CD4-positive, alpha-beta T cell treated with Interleukin-17A for 4 hours (primary cell): ENCODE measurements at places on chromosomes 3 and 15.

GRCh38 chr3:140223631-140224030 is 288.6 kb downstream of the CLSTN2 start:
- DNase-seq = no peak

DNA sequence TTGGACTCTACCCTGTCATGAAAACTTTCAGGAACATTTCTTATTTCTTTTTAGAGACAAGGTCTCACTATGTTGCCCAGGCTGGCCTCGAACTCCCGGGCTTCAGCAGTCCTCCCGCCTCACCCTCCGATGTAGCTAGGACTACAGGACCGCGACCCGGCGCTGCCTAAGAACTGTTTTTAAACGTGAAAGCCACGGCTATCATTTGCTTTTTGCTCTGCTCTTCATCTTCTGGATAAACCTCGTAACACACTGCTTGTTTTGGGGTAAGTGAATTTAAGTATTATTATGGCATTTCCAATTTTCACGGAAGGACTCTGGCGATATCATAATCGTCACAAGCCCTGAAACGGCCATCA is 14.3 kb upstream of the CCNL1 start:
- peak; percentile 27 for DNase-seq

- no peak for DNase-seq
Observed at GRCh38 chr3:84547971-84548970, 410.5 kb upstream of the CADM2 start.

DNA sequence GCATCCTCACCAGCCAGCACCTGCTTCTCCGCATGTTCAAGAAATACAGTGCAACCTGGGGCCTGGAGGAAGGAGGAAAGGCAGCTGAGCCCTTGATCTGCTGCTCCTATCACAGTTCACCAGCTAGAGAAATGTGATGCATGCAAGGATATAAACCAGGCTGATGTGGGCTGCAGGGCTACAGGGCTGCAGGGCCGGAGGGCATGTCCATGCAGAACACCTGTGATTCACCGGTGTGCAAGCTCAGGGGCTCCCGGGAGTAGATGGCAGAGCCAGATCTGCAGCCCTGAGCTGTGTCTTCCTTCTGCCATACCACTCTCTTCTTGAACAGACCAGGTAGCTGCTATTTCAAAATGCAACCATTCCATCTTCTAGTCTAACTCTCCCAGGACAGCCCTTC is 84.9 kb downstream of the HMG20A start:
- DNase-seq = no peak

GRCh38 chr3:41241161-41241560 is 41.9 kb downstream of the CTNNB1 start:
- no peak for DNase-seq

DNA sequence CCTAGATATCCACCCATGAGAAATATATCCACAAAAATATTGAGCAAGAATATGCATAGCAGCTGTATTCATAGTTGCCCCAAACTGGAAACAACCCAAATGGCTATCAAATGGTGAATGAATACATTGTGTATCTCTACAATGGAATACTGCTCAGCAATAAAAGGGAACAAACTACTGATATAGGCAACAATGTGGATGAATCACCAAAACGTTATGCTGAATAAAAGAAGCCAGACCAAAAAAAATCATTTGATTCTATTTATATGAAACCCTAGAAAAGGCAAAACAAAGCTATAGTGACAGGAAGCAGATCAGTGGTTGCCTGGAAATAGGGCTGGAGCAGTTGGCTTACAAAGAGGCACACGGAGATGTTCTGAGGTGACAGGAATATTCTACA is 15.5 kb upstream of the CMTM7 start:
- no peak for DNase-seq

- no peak for DNase-seq
Observed at GRCh38 chr3:152211655-152212054, 57.1 kb upstream of the MBNL1 start.

- DNase-seq = no peak
Observed at GRCh38 chr3:97293596-97294131, 470.9 kb upstream of the ARL6 start.

GRCh38 chr3:153372326-153372725 is 210.3 kb downstream of the RAP2B start:
- no peak for DNase-seq

DNA sequence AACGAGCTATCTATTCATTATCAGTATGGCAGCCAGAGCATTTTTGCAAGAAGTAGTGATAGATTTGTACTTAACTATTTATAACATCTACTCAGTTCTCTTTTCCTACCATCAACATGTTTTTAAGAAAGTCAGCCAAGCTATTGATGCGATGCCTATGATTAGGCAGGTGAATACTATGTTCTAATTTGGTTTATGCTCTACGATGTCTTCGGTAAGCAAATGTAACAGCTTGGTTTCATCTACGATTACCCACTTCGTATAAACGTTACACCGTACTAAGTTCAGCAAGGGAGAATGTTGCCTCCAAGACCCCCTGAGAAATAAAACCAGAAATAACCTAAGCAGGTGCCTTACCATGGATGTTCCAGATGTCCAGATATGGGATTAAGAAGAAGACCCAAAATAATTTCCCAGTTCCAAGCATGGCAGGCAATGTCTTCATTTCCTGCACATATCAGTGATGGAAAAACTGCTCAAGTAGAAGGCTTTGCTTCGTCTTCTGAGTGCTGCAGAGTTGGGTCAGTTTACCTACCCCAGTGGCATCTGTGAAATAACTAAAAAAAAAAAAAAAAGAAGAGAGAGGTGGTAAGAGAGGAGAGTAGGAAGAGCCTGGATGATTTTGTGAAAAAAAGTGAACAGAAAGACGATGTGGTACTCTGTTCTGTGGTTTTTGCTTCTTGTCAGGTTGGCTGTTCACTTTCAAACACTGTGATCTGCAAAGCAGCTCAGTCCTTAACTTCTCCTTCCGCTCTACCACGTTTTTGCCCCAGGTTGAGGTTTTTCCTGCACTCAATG is at the start of gene BTLA:
TSS of gene BTLA (minus strand) at position 559 of the 798 bp plus-strand sequence. CDS start at position 445, 114 bp downstream.
- DNase-seq = peak; percentile 52

DNA sequence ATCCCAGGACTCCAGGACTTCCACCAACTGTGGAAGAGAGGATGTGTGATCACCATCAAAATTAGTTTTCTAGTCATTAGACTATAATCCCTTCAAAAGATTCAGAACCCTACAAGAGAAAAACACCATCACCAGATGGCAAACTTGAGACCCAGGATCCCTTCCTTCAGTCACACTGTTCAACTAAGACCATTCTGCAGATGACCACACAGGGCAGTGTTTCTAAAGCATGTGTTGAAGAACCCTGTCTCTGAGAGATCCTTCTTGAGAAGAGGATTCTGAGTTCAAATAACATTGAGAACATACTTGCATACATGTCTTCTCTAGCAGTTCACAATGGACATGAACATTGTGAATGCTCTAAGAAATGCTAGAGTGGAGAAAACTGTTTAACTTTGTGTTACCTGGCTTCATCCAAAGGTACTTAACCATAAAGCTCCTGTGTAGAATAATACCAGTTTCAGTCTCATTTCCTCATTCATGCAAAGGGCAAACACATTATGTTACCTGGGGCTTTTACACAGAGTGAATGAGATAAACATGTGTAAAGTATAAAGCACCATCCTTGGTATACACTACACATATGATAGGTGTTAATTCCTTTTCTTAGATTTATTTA is 2.4 kb upstream of the ADGRG7 start:
- no peak for DNase-seq

GRCh38 chr3:127103080-127103479 is 89.9 kb upstream of the PRR23E start:
- no peak for DNase-seq

DNA sequence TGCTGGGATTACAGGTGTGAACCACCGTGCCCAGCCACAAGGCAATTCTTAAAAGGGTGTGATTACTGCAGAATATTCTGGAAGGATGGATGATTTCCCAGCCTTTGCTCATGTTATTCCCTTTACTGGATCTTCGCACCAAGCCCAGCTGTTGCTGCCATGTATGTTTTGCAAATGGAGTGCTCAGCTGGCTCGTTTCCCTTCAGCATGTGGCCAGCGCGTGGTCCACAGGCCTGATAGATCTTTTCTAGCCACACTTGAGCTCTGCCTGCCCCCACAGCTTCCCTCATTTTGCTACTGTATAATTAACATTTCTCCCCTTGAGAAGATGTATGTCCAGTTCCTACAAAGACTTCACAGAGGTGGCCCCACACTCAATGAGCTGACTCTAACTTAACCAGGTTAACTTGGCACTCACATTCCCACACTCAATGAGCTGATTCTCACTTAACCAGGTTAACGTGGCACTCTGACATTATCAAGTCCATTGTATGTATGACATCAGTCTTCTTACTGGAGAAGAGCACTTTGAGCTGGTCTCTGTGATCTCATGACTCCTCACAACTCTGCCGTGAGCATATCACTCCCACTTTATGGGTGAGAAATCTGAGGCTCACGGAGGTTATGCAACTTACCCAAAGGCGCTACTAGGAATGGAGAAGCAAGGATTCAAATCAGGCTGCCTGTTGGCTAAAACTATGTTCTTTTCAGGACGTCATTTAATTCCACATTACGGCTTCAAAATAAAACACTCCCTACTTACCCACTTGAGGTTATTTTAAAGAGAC is 49.2 kb downstream of the TM4SF4 start:
- DNase-seq = no peak

DNA sequence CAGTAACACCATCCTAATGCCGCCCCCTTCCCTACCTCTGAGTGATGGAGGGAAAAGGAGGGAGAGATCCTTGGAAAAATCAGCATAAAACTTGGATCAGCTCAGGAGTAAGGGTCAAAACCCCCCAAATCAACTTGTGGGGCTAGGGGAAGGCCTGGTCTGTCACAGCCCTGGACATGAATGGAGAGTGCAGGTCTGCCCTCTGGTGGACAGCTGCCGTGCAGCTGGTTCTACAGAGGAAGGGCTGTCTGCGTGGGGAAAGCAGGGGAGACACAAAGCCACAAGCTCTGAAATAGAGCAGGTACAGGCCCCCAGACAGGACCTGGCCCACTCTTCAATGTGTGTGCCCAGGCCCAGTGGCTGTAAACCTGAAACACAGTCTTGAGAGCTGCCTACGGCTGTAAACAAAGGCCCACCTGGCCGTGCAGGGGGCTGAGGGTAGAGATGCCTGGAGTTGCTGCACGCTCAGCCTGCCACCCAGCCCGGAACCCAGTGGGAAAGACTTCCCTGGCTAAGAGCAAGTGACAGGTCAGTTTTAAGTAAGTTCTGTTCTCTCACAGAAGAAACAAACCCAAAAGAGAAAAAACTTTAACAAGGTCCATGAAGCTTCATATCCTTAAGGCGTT is 16.4 kb downstream of the CLK3 start:
- peak; percentile 64 for DNase-seq

DNA sequence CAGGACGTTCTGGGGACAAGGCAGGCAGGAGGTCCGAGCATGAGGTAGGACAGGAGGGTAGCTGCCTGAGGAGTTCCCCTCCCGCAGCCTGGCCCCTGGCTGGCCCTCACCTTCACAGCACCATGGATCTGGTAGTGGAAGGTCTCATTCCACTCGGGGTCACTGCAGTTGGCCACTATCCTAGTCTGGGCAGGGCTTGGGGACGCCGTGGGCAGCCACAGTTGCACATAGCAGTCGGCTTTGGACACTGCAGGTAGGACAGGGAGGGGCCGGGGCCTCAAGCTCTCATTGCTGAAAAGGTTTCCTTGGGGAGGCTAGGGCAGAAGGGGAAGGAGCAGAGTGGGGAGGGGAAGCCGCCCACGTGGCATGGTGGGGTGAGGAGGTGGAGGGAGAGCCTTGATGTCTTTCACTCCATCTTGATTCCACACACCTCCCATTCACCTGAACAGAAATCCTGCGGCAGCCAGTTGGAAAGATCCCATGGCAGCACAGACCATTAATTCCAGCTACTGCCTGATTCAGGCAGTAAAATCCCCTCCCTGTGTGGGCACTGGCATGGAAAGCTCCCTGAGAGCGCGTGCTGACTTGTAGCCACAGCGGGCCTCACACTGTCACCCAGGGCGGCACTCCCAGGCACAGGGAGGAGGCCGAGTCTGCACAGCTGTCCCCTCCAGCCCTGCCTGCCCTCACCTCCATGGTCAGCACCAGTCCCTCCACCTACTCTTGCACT is 2.1 kb downstream of the PLA2G4F start:
- no peak for DNase-seq

- DNase-seq = no peak
Observed at GRCh38 chr3:11275926-11276325, 3.7 kb downstream of the ATG7 start.

GRCh38 chr3:198107840-198108734 is 148.1 kb downstream of the LMLN start:
- no peak for DNase-seq

GRCh38 chr15:72153269-72154000 is 35.2 kb downstream of the SENP8 start:
- DNase-seq = no peak

GRCh38 chr3:114803042-114803695 is 343.9 kb downstream of the ZBTB20 start:
- no peak for DNase-seq

GRCh38 chr15:69656271-69657030 is 203.8 kb downstream of the RPLP1 start:
- DNase-seq = no peak

GRCh38 chr3:75341324-75342067 is 322.6 kb upstream of the FRG2C start:
- no peak for DNase-seq

DNA sequence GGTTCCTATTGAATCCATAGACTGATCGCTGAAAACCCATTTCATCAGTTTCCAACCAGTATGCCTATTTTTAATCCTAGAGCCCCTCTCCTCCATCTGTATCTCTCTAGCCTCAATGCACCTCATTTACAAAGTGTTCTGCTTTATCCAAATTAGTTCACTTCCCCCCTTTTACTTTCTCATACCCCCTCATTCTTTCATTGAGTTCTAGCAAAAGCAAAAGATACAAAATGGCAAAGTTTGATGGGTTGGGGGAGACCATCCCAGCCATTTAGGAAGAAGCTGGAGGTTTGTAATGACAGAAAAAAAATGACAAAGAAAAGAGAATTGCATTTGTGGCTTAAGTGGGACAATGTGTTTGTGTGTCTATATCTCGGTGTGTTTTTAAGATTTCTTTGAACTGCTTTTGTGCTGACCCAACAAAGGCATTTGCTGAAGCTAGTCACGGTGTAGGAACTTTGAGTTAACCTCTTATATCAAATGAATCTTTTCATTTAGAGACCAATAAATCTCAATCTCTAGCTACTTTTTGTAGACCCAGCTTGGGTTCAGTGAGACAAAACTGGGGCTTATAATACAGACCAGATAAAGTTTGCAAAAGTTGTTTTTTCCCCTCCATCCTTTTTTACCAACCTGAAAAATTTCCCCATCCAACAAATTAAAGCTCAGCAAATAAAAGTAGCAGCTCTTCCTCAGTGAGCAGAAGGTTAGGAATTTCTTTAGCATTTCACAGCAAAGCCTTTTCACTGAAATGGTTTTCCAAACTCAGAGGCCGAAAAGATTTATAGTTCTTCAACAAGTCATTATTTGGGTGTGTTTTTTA is 18.7 kb downstream of the NR2F2 start:
- DNase-seq = no peak

- no peak for DNase-seq
Observed at GRCh38 chr3:22156868-22157267, 405.9 kb upstream of the ZNF385D start.
